Frontal cortex (tissue), 4 donors: ENCODE measurements at places on chromosomes 4 and X. TPM values are rescaled to one million over a fixed set of nuclear protein-coding genes. Genes with fewer than 3 reads are reported as not detected.

- DNase-seq = no peak
Observed at GRCh38 chr4:113390850-113391249, 341.4 kb downstream of the ANK2 start.

DNA sequence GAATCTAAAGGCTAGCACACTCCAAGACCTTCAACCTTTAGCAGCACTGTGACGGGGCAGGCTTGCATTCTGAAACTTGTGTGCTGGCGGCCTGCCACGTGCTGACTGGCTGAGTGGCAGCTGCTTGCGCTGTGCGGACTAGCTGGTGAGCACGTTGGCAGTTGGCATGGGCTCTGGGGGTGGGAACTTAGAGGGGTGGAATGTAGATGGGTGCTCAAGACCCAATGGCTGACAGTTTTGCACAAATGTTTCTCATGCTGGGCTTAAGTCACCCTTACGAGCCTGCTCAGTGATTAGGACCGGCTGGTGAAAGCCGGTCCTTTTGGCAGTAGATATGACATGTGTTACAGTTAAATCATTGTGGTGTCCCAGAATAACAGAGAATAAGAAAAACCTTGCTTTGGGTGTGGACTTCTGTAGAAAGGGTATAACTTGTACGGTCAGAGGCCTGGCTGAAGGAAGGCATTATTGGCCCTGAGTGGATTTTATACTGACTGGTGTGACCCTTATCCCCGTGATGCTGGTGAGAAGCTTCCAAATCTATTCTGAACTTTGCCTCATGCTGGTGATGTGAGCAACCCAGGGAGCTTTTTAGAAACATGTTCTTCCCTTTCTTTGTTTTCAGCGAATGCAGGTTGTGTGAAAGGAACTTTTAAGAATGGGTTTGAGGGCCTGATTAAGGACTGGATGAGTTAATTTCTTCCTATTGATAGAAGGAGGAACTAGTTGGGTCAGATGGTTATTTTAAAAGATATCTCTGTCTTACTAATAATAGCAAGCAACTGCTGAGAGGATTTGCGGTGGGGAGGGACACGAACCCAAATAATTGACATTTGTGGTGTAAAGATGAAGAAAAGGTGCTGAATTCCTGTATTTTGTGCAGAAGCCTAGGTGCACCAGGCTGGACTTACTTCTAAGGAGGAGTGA lies 107.4 kb upstream of the SLC4A4 start:
- peak; percentile 40 for DNase-seq

DNA sequence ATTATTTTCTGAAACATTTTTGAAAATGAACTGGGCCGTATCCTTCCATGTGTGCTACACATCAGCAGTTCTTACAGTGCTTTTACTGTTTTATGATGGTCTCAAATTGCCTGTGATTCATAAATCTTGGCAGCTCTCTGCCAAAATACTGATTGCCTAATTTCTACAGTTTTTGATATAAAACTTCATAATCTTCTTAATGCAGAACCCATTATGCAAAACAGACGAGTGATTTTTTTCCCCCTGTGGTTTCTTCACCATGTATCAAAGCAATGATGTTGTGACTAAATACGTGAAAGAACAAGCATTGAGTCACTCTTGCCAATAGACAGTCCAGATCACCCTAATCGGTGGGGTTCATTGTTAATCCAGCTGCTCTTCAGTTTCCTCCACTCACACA lies 156.4 kb upstream of the WDR1 start:
- no peak for DNase-seq

Gene DRD5
- 2.0 TPM for total RNA-seq

Gene CDS1
- 8.6 TPM for total RNA-seq

Gene ADGRG2
- 2.4 TPM for total RNA-seq

Gene ARSJ
- total RNA-seq = 0.41 TPM

Gene ERAS
- total RNA-seq = not detected

Gene NPY1R
- total RNA-seq = 179 TPM

Gene MSX1
- total RNA-seq = 2.9 TPM
